CD4-positive, CD25-positive, alpha-beta regulatory T cell (primary cell): ENCODE measurements at places on chromosomes 7 and 10. TPM values are rescaled to one million over a fixed set of nuclear protein-coding genes. Genes with fewer than 3 reads are reported as not detected.

The GAD2 gene
- total RNA-seq = not detected

The LRIT1 gene
- total RNA-seq = not detected

The RAB19 gene
- total RNA-seq = 6.7 TPM

The FAM3C gene
- 13.1 TPM for total RNA-seq

The OR2A1 gene
- not detected for total RNA-seq

The CNTNAP2 gene
- not detected for total RNA-seq

The CDC14C gene
- total RNA-seq = not detected

The LRRN3 gene
- 1.7 TPM for total RNA-seq

The CHST3 gene
- not detected for total RNA-seq

The GPR22 gene
- not detected for total RNA-seq

The STMP1 gene
- total RNA-seq = 18.2 TPM

The SYT15 gene
- total RNA-seq = 0.67 TPM

The FRMPD2 gene
- total RNA-seq = not detected

The GIMAP6 gene
- 43.8 TPM for total RNA-seq

The TMEM213 gene
- total RNA-seq = not detected

The ZNF107 gene
- 13.0 TPM for total RNA-seq

The HMX2 gene
- total RNA-seq = not detected

The VSIR gene
- 167 TPM for total RNA-seq

The RUFY2 gene
- total RNA-seq = 18.9 TPM

The DDX21 gene
- total RNA-seq = 117 TPM

The BAMBI gene
- total RNA-seq = 1.2 TPM

The KCP gene
- total RNA-seq = 0.22 TPM

The GPRIN2 gene
- total RNA-seq = not detected

The ZCCHC24 gene
- 1.8 TPM for total RNA-seq

The GPR85 gene
- not detected for total RNA-seq

The ITGB8 gene
- total RNA-seq = 2.1 TPM

The IFIT2 gene
- 10.0 TPM for total RNA-seq

The ACTR3C gene
- total RNA-seq = 17.2 TPM

The MUC3A gene
- not detected for total RNA-seq

The LRRC17 gene
- 0.69 TPM for total RNA-seq

The ITIH5 gene
- total RNA-seq = not detected

The ADARB2 gene
- total RNA-seq = 2.9 TPM
